Esophagus muscularis mucosa (tissue), 4 donors: ENCODE measurements at places on chromosomes 11 and 22. TPM values are rescaled to one million over a fixed set of nuclear protein-coding genes. Genes with fewer than 3 reads are reported as not detected.

Gene DCDC1
- 0.17 TPM for total RNA-seq

Gene SPON1
- total RNA-seq, result 12.5 TPM

Gene SNX32
- total RNA-seq, result 0.40 TPM

Gene PRDM11
- total RNA-seq, result 36.3 TPM

Gene DEFB131B
- not detected for total RNA-seq

Gene TBX10
- total RNA-seq, result not detected
